ENCODE measurements at places on chromosomes 6 and 20.

- no peak for DNase-seq
Observed at GRCh38 chr6:22737331-22737730, 168.0 kb downstream of the HDGFL1 start.

DNA sequence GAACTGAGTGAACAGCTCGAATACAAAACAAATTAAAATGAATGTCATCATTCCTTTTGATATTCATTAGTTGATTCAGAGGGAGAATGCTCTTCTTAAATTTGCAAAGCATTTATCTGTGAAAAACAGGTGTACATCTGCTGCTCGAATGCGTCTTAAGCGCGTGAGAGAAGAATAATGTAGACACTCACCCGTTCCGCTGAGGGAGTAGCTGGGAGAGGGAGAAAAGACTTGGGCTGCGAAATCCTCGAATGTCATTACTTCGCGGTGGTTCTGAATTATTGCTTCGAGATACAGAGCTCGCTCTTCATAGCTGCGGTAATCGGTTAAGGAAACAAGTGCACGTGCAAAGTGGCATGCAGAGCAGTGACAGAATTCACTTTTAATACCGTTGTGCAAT is 43.9 kb downstream of the INSM1 start:
- DNase-seq = no peak

DNA sequence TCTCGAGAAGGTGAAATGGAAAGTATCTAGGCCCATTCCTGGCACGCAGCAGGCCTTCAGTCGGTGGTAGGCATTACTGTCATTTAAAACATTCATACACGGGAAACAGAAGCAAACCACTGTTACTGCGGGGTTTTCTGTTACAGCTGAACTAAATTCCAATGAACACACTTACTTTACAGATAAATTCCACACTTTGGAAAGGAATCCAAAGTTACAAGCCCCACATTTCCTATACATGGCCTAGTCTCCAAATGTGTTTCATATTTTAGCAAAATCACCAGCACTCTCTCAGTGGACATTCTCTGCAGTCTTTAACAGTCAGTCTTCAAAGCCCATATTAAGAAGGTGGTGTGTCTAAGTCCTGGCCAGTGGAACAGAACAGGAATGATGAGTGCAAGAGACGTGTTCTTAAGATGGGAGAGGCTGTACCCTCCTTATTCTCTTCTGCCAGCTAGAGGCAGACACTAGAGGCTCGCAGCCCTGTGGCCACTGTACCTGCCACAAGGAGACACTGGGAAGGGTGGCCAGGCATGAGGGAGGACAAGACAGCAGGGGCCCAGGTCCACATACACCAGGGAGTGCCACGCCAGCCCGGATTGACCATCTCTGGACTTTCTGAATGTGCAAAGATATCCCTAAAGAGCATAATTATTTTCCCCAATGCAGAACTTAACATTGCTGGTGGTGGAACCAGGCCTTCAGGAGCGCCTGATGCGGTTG is 76.4 kb downstream of the CDC5L start:
- no peak for DNase-seq

- no peak for DNase-seq
Observed at GRCh38 chr6:5112066-5112799, 27.1 kb downstream of the PPP1R3G start.
